ENCODE measurements at places on chromosomes 6 and 20.

DNA sequence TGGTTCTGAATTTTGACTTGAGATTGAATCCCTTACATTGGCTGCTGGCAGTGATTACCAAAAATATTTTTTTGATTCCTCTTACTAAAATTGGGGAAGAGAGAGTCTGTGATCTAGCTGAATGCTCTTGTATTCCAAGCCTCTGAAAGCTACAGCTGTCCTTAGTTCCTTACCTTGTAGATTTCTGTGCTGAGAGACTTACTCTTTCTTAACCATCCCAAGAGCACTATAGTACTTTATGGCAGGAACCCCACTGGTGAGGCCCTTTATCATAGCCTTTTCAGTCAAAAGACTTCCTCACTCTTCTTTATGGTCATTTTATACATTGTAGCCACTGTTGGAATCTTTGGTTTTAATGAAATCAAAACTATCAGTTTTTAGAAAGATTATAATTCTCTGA is 19.1 kb upstream of the ERVFRD-1 start:
- DNase-seq, result no peak

- DNase-seq, result no peak
Observed at GRCh38 chr20:21182832-21183563, 57.1 kb downstream of the KIZ start.

DNA sequence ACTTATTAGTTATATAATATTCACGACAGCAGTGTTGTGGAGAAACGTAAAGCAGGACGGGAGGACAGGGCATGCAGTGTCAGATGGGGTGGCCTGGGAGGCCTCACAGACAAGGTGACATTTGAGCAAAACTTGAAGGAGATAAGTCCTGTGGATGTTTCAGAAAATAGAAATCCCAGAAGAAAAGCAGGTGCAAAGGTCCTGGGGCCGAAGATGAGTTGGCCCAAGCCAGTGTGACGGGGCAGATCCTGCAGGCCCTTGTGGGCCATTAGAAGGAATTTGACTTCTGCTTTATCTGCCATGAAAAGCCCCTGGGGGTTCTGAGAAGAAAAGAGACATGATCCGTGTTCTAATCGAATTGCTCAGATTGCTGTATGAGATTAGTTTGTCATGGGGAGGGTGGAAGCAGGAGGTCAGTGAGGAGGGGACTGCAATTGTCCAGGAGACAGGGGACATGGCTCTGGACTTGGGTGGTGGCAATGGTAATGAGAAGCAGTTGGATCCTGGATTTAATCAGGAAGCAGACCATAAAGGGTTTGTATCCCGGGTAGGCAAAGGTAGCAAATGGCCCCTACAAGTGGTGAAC is 437.4 kb upstream of the SULF2 start:
- DNase-seq, result no peak

- no peak for DNase-seq
Observed at GRCh38 chr6:24718449-24719124, 367 bp downstream of the C6orf62 start.

DNA sequence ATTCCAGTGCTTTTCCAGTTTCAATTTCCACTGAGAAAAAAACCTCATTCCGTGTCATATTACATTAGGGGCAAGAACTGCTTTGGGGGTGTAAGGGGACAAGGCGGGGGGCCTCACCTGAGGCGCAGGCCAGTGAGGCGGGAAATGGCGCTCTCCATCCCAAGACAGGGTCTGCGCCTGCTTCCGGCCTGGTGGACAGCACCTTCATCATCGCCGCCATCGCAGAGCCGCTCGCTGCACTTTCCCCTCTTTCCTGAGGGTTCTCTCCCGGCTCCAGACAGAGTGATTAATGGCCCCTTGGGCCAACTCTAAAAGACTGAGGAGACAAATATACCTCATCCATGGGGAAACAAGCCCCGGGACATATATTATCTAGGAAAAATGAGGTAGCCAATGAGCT is 270.0 kb upstream of the SOX4 start:
- DNase-seq, result no peak

- peak; percentile 35 for DNase-seq
Observed at GRCh38 chr6:21294144-21294543, 299.4 kb upstream of the SOX4 start.

DNA sequence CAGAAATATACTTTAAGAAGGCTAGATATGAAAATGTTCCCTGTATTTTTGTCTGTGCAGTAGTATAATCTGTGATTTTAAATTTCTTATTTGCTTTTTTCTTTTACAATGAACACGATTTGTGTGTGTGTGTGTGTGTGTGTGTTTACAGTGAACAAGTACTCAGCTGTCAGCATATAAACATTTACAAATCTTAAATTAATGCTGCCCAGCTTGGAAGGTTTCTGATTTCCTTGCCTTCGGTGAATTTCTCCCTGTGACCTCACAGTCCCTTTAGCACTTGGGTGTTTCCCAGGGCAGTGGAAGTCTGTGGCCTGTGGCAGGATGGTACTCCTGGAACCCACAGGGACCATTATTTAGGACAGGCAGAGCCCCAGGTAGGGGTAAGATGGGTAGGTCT is 37.6 kb downstream of the TXLNB start:
- DNase-seq, result no peak

DNA sequence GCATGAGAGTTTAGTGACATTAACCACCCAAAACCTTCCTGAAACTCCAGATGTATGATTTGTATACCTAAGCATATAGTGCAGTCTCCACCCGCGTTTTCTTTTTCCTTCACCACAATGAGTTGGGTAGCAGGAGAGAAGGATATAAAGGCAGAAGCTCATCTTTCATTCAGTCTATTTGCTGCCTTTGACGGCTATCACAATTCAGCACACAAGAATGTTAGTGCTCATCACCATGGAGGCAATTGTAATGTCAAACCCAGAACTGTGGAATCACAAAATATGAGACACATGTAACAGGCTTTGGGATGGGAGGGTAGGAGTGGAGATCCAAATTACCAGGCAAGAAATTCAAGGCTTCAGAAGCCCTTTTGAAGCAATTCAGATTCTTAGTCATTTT is 17.6 kb downstream of the ZHX3 start:
- DNase-seq, result no peak

DNA sequence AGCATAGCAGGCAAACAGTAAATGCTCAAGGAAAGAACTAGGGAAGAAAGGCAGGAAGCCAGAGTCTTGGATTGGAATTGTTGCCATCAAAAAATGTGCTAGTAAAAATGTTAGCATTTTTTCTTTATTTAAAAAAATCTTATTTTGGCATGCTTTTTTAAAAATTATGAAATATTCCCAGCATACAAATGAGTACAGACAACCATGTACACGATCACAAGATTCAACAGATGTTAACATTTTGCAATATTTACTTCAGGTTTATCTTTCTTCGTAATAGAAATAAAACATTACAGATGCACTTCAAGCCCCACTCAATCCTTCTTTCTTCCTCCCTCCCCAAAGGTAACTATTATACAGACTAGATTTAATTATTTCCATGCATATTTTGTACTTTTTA is 27.4 kb upstream of the NOP56 start:
- DNase-seq, result no peak

DNA sequence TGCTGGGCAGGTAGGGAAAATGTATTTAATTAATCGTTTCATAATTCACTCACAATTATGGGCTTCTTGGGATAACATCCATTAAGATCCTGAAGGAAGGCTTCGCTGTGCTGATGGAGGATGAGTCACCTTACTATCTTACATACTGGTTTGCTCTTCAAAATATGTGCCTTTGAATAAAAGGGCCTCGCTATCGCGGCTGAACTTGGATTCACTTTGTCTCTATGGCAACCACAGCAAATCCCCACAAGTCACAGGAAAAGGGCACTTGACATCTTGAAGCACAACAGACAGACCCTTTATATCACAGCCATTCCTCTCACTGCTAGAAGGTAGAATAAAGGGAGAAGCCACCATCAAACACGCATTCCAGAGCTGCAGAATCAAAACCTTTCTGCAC is 141.3 kb upstream of the MYLIP start:
- DNase-seq, result peak; percentile 9

GRCh38 chr20:58710481-58711265 is 18.1 kb downstream of the NPEPL1 start:
- DNase-seq, result no peak

Measured in NCI-H146 (cell line).